ENCODE measurements at places on chromosomes 12 and 14. TPM values are rescaled to one million over a fixed set of nuclear protein-coding genes. Genes with fewer than 3 reads are reported as not detected.

GRCh38 chr12:42144408-42145196 is at the start of gene GXYLT1:
TSS of gene GXYLT1 (minus strand) at chr12:42144874. CDS start at chr12:42144646, 228 bp downstream.
- H3K27me3 ChIP-seq, result peaks cover 6% of the 10 kb centered on the region
- H3K27ac ChIP-seq, result peak within 1 kb of the TSS; percentile 85
- peaks cover 28% of the 10 kb centered on the region for H3K4me1 ChIP-seq
- H3K36me3 ChIP-seq, result peaks cover 3% of the 10 kb centered on the region
- peak; percentile 95 for DNase-seq
- H3K4me3 ChIP-seq, result peak within 1 kb of the TSS; percentile 90

GRCh38 chr12:52870361-52871290 is 21.8 kb upstream of the KRT78 start:
- H3K27me3 ChIP-seq, result peaks cover 3% of the 10 kb centered on the region
- H3K36me3 ChIP-seq, result no peaks in the 10 kb centered on the region
- H3K27ac ChIP-seq, result no peak overlapping the region
- peak; percentile 93 for DNase-seq

RAB15 gene
- 6.2 TPM for total RNA-seq

DNA sequence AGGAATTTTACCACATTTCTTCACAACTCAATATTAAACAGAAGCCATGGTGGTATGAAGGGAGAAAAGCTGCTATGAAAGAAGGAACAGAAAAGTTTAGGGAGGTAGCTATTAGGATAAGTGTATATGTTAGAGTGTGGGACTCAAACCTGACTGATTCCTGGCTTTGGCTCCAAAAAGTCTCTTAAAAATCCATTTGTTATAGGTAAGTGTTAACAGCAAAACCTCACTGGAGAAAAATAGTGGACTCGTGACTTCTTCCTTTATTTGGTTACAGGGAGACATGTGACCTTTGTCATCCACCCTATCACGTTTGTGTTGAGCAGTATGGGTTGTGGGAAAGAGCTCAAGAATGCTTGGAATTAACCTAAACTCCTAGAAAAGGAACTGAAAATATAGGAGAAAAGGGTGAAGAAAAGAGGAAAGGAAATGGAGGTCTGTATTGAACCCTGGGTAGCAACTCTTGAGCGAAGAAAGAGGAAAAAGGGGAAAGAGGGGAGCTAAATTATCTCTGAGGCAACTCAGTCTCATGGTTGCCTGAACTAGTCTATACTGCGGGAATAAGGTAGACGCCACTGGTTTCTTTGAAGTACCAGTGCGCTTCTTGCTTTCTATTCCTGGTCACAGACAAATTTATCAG is 3.6 kb upstream of the EID3 start:
- no peak overlapping the region for H3K27ac ChIP-seq
- H3K27me3 ChIP-seq, result no peaks in the 10 kb centered on the region
- peaks cover 53% of the 10 kb centered on the region for H3K4me1 ChIP-seq
- H3K4me3 ChIP-seq, result no peak overlapping the region

DNA sequence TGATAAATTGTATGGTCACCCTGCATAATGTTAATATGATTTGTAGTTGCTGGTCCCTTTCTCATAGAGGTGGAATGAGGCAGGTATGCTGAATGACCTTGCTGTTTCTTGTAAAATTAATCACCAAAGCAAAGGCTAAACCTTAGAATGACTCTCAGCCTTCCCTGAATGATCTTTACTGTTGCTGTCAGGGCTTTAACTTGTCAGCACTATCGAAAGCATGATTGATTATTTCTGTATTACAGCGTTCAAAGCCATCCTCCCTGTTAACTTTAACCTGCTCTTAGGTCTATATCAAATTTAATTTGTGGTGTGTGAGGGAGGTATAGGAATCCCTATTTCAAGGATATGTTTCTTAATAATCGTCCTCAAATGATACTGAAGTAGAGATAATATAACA is 23.1 kb downstream of the RASSF8 start:
- peaks cover 2% of the 10 kb centered on the region for H3K4me1 ChIP-seq
- H3K27me3 ChIP-seq, result peaks cover 8% of the 10 kb centered on the region
- no peak overlapping the region for H3K27ac ChIP-seq
- no peak overlapping the region for H3K4me3 ChIP-seq
- no peak for DNase-seq
- H3K36me3 ChIP-seq, result no peaks in the 10 kb centered on the region

PZP gene
- total RNA-seq, result not detected

- no peak overlapping the region for H3K27ac ChIP-seq
- H3K36me3 ChIP-seq, result peaks cover 14% of the 10 kb centered on the region
- no peak overlapping the region for H3K4me3 ChIP-seq
- H3K27me3 ChIP-seq, result peaks cover 78% of the 10 kb centered on the region
- H3K4me1 ChIP-seq, result peaks cover 24% of the 10 kb centered on the region
- DNase-seq, result no peak
Measured at GRCh38 chr14:60658909-60659585, 9.8 kb upstream of the SIX1 start.

DNA sequence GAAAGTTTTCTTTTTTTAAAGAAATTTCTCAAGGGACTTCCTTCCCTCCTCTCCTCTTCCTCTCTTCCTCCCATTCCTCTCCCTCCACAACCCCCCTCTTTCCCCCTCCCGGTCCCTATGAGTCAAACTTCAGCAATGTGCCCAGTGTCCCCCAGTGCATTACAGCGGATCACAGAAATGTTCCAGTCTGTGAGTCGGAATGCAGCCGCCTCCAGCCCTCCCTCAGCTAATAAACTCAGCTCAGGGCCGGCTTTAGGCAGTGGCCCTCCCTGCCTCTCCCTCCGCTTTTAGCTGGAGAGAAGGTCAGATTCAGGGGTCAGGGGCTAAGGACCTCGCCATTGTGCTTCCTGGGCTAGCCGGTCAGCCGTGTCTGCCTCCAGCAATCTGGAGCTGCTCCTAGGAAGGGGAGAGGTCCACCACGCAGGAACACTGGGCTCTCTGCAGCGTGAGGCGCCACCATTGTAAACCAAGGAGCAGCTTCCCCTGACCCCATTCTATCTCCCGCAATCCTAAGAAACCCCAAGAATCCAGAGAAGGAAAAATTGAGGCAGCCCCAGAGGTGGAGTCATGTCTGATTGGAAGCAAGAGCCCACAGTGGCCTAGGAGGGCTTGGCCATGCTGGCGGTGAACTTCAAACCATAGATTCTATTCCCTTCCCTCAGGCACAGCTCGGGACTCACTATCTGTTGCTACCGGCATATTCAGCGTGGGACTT is 1.1 kb upstream of the HDAC7 start:
- H3K36me3 ChIP-seq, result peaks cover 32% of the 10 kb centered on the region
- peaks cover 65% of the 10 kb centered on the region for H3K4me1 ChIP-seq
- no peaks in the 10 kb centered on the region for H3K27me3 ChIP-seq
- peak overlapping the region; percentile 87 for H3K4me3 ChIP-seq
- DNase-seq, result no peak

ZNF891 gene
- 2.4 TPM for total RNA-seq

DNA sequence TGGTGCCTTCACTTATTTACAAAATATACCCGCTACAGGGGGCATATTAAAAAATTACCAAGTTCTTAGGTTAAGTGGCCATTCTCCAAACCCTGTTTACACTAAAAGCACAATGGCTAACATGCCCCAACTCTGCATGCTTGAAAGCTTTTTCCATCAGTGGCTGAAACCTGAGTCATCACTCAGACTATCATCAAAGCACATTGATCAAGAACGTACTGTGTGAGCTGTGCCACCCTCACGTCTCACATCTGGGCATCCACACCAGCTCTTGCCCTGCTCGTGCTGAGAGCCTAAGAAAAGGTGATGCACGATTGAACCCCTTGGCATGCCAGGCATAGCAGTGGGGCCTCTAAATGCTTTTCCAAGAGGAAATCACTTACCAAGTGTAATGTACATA is 13.2 kb downstream of the AQP6 start:
- peaks cover 42% of the 10 kb centered on the region for H3K36me3 ChIP-seq
- peak overlapping the region; percentile 43 for H3K27ac ChIP-seq
- H3K4me3 ChIP-seq, result no peak overlapping the region
- H3K4me1 ChIP-seq, result peaks cover 6% of the 10 kb centered on the region
- H3K27me3 ChIP-seq, result no peaks in the 10 kb centered on the region

PTHLH gene
- not detected for total RNA-seq

GRCh38 chr12:112161711-112162110 is 36.4 kb downstream of the TRAFD1 start:
- H3K36me3 ChIP-seq, result peaks cover 47% of the 10 kb centered on the region
- H3K4me1 ChIP-seq, result peaks cover 20% of the 10 kb centered on the region
- no peak overlapping the region for H3K4me3 ChIP-seq
- no peak for DNase-seq
- H3K27ac ChIP-seq, result peak overlapping the region; percentile 26

SYNDIG1L gene
- total RNA-seq, result not detected

PARP2 gene
- 33.1 TPM for total RNA-seq

DNA sequence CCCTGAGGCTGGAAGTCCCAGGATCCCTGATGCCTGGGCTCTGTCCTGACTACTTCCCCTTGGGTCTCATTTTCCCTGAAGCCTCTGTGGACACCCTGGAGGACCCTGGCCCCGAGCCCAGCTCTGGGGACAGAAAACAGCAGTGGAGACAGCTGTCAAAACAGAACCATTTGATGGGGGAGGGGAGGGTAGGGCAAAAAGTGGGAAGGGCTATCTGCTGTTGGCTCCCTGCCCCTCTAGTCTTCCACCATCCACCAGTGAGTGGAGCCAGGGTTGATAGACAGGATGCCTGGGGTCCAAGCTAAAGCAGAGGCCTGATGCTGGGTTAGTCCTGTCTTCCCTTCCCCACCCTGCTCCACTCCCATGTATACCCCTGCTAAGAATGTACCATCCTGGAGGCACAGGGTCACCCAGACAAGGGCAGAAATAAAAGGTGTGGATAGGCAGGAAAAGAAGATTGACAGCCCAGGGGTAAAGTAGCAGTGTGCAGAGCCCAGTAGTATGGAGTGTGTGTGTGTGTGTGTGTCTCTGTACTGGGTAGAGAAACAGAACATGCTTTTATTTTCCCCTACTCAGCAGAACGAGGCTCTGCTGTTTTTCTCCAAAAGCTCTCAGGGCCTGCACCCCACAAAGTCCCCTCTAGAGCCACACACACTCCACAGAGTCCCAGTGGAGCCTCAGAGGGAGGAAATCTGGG is 9.8 kb downstream of the ZNF385A start:
- no peak overlapping the region for H3K27ac ChIP-seq
- no peak for DNase-seq
- H3K27me3 ChIP-seq, result peaks cover 8% of the 10 kb centered on the region
- no peak overlapping the region for H3K4me3 ChIP-seq
- peaks cover 30% of the 10 kb centered on the region for H3K4me1 ChIP-seq

- no peaks in the 10 kb centered on the region for H3K4me1 ChIP-seq
- H3K27ac ChIP-seq, result no peak overlapping the region
- H3K27me3 ChIP-seq, result no peaks in the 10 kb centered on the region
- no peak overlapping the region for H3K4me3 ChIP-seq
- DNase-seq, result no peak
Measured at GRCh38 chr12:77555074-77555473, 275.6 kb upstream of the NAV3 start.

DNA sequence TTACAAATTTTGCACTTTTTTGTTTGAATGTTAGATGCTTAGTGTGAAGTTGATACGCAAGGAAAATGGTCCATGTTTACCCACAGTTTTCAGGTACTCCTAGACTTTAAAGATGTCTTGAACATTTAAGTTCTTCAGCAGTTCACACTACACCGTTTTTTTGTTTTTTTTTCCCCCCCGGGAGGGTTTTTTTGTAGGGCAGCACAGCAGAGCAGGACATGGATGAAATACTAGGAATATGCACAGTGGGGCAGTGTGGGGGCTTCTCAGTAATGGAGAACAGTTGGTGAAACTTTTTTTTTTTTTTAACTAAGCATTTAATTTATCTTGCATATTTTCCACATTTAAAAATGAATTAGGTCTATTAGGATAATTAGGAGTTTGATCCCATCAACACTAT is 4.9 kb downstream of the RAN start:
- peaks cover 51% of the 10 kb centered on the region for H3K4me1 ChIP-seq
- no peaks in the 10 kb centered on the region for H3K27me3 ChIP-seq
- H3K4me3 ChIP-seq, result no peak overlapping the region
- H3K27ac ChIP-seq, result no peak overlapping the region

- H3K36me3 ChIP-seq, result no peaks in the 10 kb centered on the region
- H3K27ac ChIP-seq, result no peak overlapping the region
- DNase-seq, result no peak
- no peaks in the 10 kb centered on the region for H3K4me1 ChIP-seq
- H3K4me3 ChIP-seq, result no peak overlapping the region
Measured at GRCh38 chr12:56880125-56880992, 53.8 kb downstream of the SDR9C7 start.

TAS2R50 gene
- total RNA-seq, result 0.56 TPM

DNA sequence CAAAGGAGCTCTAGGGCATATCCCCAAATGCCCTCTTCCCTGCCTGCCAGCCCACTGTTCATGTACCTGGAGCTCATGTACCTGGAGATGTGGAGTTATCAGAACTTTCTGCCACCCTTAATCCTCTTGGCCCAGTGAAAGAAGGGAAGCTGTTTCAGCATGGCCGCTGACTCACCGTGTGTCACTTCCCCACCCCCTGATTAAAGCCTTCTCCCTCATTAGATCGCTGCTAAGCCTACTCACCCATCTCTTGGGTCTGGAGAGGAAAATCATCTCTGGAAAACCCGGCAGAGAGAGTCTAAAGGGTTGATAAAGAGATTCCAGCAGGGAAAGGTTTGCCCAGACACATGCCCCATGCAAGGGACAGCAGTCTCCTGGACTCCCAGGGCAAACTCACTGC is 4.5 kb upstream of the LTBP2 start:
- H3K27ac ChIP-seq, result no peak overlapping the region
- peaks cover 57% of the 10 kb centered on the region for H3K4me1 ChIP-seq
- H3K27me3 ChIP-seq, result peaks cover 25% of the 10 kb centered on the region
- peaks cover 1% of the 10 kb centered on the region for H3K36me3 ChIP-seq
- DNase-seq, result no peak
- H3K4me3 ChIP-seq, result no peak overlapping the region

- H3K4me3 ChIP-seq, result no peak overlapping the region
- peaks cover 2% of the 10 kb centered on the region for H3K4me1 ChIP-seq
- H3K36me3 ChIP-seq, result peaks cover 17% of the 10 kb centered on the region
- no peak for DNase-seq
- H3K27me3 ChIP-seq, result no peaks in the 10 kb centered on the region
Measured at GRCh38 chr14:65628664-65629063, 216.1 kb downstream of the FUT8 start.

GPRC5D gene
- total RNA-seq, result not detected

DNA sequence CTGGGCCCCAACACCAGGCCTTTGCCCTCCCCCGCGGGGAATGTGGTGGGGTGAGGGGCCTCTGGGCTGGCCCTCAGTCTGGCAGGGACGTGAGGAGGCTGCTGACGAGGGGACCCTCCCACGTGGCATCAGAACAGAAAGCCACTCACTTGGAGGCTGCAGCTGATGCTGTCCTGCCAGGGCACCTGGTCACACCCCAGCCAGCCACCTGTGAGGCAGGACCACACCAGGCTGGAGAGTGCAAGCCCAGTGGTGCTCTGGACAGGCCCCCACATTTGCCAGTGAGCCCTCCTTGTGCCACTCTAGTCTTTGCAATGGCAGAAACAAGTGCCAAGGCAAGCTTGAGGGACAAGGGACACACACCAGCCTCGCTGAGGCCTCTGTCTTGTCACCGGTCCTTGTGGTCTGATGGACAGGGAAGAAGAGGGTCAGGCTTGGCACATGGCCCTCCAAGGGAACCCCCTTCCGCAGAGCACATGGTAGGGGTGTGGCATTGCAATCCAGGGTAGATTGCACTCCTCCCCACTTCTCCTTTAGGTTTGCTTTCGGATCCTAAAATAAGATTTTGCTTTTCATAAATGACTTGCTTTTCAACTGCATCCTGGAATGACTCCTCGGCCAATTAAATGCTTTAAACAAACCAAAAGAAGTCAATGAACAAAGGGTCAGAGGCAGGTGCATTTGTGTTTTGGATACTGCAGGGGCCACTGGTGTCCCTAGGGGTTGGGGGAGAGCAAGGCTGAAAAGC is 53.7 kb downstream of the CCDC88C start:
- H3K4me1 ChIP-seq, result peaks cover 57% of the 10 kb centered on the region
- H3K36me3 ChIP-seq, result peaks cover 8% of the 10 kb centered on the region
- DNase-seq, result no peak
- H3K4me3 ChIP-seq, result no peak overlapping the region

DLGAP5 gene
- 28.7 TPM for total RNA-seq
